ENCODE measurements at places on chromosomes 3 and 15.

- no peak for DNase-seq
Measured at GRCh38 chr3:24829011-24829581, 334.4 kb upstream of the THRB start.

- DNase-seq = no peak
Measured at GRCh38 chr3:45546126-45546620, 48.4 kb upstream of the LIMD1 start.

- no peak for DNase-seq
Measured at GRCh38 chr15:96889734-96890480, 559.4 kb downstream of the NR2F2 start.

DNA sequence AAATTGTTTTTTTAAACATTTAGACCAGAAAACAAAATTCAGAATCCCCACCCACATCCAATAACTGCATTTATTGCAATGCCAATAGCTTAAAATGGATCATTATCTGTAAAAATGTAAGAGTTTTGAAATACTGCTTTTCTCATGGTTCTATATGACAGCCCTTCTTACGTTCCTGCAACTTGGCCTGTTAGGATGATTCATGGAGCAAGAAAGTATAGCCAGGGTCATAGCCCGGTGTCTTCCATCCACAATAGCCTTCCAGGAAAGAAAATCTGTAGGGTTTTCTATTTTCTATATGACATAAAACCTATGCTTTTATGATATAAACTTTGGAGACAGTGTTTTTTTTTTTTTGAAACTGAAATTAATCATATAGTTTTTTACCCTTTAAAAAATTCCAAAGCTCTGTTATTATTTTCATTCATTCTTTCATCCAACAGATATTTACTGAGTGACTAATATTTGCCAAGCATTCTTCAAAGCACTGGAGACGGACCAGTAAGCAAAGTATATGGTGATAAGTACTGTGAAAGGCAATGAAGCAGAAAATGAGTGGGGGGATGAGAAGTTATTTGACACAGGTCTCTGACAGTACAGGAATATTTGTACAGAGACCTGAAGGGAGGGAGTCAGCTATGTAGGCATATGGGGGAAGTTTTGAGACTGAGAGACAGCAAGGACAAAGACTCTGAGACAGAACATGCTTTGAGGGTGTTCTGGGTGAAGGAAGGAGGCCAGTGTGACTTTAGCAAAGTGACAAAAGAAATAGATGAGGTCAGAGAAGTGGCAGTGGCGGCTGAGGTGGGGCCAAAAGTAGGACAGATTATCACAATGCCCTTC, 29.0 kb upstream of the SLC2A2 start:
- DNase-seq = no peak

GRCh38 chr3:17407576-17407975, 334.9 kb downstream of the TBC1D5 start:
- DNase-seq = no peak

- no peak for DNase-seq
Measured at GRCh38 chr15:93997071-93997658, 234.2 kb upstream of the MCTP2 start.

DNA sequence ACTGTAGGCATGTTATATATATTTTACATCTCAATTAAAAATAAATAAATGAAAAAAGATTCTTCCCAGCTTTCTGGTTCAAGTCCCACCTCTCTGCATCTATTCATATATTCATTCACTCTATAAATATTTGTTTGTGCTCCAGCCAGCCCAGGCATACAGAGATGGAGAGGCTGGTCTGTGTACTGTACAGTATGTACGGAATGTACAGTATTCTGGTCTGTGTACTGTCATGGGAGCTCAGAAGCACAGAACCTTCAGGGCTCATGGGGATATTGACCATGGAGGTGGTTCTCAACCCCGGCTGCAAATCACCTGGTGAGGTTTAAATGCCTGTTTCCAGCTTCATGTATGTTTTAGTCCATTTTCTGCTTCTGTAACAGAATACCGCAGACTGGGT, 13.8 kb downstream of the CORO2B start:
- no peak for DNase-seq

DNA sequence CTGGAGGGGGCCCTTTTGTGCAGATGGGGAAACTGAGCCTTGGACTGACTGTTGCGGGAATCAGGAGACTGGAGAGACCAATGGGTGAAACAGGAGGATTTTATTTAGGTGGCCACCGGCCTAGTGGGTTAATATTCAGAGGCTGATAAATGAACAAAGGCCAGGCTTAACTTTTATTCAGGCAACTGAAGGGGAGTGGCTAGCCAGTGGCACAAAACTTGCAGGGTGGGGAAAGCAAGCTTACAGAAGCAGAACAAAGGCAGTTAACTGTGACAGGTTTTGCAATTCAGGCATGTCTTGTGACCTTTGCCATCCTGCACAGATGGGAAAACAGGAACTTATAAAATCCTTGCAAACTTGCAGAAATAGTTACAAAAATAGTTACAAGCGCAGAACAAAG, 24.9 kb upstream of the ACAD9 start:
- no peak for DNase-seq

- DNase-seq = no peak
Measured at GRCh38 chr3:190491533-190492054, 22.3 kb upstream of the IL1RAP start.

DNA sequence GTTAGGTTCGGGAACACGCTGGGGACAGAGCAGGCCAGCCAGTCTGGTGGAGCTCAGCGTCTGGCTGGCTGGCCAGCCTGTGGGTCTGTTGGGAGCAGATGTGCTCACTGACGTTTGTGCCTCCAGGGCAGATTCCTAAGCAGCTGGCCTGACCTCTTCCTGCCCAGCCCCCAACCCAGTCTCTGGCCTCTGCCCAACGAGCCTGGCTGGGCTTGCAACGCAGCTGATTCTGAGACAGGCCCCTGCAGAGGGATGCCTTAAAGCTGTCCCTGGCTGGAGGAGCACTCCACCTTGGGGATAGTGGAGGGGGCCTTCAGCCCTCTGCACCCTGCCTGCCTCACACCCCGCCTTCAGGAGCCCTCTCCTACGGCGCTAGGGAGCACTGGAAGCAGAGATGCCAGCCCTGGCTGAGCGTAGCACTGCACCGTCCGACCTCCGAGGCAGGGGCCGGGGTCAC, 46.0 kb downstream of the KLF13 start:
- DNase-seq = no peak

DNA sequence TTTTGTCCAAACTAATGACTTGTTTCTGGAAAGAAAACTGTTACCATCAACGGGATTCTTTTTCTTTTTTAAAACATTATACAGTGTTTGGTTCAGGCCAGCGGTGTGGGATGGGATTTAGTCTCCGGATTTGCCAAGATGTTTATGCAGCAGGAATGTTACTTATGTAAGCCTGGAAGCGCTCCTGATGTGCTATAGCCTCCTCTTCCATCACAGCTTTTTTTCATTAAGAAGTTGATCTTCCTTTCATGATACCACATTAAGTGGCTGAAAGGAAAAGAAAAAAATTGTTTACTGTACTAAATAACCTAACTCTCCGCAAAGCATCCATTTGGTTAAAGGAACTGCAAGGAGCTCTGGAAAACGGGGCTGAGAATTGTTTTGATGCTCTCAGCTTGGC, 120.5 kb upstream of the ALDH1A3 start:
- peak; percentile 88 for DNase-seq

GRCh38 chr3:70108072-70108471, 108.5 kb downstream of the SAMMSON start:
- no peak for DNase-seq

DNA sequence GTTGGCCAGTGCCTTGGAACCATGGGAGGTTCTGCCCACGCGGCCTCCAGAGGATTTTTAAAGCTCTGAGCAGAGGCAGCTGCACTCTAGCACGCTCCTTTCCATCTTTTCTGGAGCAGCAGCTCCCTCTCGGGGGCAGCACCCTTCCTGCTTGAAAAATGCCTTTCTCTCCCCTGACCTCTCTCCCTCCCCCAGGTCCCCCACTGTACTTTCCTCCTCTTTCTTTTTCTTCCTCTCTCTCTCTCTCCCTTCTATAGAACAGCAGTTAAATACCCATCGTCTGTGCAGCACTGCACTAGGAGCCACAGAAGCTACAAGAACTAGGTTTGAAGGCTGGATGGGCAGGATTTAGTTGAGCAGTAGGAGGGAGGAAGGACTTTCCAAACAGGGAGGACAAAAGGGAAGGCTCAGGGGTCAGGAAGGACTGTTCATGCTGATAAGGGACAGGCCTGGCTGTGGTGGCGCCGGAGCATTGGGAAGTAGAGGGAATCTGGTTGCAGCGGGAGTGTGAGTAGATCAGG, 4.4 kb downstream of the ALPK3 start:
- DNase-seq = no peak

DNA sequence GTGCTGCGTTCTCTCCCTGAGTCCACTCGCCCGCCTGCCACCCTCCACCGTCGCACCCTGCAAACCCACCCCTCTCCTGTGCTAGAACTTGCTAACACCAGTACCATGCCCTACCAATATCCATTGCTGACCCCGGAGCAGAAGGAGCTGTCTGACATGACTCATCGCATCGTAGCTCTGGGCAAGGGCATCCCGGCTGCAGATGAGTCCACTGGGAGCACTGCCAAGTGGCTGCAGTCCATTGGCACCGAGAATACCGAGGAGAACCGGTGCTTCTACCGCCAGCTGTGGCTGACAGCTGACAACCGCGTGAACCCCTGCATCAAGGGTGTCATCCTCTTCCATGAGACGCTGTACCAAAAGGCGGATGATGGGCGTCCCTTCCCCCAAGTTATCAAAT, 4.9 kb upstream of the ALAS1 start:
- DNase-seq = no peak

DNA sequence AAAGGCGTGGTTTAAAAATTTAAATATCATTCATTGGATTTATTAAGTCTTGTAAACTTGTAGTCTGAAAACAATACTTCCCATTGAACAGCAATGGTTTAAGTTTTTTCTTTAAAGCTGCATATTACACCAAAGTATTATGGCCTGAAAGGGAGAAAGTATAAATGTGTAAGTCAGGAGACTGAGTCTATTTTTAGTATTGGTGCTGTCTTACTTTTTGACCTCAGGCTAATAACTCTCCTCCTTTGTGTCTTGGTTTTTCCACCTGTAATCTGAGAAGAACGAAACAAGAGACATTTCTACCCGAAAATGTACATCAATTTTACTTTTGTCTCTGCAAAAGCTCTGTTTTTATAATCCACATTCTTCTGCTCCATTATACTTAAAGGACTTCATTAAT, 7.6 kb downstream of the C15orf61 start:
- no peak for DNase-seq

- DNase-seq = no peak
Measured at GRCh38 chr15:48374472-48374871, 43.2 kb downstream of the DUT start.

DNA sequence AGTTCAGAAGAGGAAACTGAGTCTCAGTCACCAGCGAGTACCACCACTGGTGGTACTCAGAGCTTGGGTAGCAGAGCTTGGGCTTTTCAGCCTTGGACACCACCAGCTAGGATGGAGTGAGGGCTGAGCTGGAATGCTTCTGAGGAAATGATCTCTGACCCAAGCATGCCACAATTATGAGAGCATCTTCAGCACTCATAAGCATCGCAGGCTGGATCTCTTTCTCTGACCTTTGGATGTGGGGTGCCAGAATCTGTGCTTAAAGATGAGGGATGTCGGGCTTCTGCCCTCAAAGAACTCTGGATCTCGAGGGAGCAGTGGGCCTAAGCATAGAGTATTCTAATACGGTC, 36.4 kb downstream of the ZNF710 start:
- DNase-seq = no peak

Data from fibroblast of skin of left quadriceps (primary cell).